ENCODE measurements at places on chromosomes 4 and X.

GRCh38 chr4:40185830-40186664 is 10.8 kb upstream of the RHOH start:
- no peak for DNase-seq

DNA sequence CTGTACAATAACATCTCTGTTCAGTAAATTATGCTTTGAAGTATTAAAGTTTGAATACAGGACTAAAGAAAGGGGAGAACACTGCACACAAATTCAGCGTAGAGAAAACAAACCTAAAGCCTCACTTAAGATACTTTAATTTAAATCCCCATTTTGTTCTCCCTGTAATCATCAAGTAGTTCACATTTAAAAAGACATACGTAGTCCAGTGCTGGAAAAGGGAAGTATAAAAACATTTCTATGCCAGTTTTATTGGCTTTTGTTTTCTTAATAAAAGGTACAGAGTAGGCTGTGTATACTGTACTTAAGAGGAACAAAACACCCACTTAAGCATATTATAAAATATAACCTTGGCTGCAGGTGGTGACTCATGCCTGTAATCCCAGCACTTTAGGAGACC is 101.6 kb downstream of the FGF16 start:
- no peak for DNase-seq

DNA sequence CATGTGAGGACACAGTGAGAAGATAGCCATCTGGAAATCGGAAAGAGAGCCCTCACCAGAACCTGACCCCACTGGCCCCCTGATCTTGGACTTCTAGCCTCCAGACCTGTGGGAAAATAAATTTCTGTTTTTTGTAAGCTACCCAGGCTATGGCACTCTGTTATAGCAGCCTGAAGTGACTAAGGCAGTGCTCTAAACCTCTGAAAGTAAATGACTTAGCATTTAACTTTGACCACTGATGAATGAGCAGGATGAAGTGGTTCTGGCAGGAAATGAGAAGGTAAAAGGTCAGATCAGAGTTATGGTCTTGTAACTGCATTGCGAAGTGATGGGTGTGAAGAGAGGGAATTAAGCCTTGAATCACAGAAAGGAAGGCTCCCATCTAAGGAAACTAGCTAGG is 17.0 kb downstream of the GPAT3 start:
- DNase-seq = no peak

GRCh38 chr4:2742823-2743517 is 13.2 kb downstream of the TNIP2 start:
- no peak for DNase-seq

DNA sequence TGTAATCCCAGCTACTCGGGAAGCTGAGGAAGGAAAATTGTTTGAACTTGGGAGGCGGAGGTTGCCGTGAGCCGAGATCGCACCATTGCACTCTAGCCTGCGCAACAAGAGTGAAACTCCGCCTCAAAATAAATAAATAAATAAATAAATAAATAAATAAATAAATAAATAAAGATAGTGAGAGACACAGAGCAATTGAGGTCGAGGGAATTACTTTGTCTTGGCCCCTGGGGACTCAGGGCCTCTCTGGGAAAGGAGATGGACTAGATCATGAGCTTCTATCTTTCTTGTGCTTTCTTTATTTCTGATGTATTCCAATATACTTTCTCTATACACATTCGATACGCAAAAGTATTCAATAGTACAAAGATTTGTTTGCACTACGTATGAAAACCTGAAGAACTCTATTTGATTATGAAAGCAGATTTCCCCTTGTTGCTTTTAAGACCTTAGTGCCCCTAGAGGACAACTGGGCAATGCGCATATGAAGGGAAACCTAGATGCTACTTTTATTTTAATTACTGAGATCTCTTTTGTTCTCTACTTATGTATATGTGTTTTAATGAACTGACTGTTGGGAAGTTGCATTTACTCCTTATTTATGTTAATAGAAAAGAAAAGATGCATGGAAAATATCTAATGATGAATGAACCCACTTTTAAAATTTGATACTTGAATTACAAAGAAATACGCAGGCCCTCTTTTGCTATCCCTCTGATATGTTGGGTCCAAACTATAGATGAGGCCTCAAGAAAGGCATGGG is 12.8 kb upstream of the ELOVL6 start:
- peak; percentile 63 for DNase-seq
